ENCODE measurements at places on chromosomes 7 and 10.

DNA sequence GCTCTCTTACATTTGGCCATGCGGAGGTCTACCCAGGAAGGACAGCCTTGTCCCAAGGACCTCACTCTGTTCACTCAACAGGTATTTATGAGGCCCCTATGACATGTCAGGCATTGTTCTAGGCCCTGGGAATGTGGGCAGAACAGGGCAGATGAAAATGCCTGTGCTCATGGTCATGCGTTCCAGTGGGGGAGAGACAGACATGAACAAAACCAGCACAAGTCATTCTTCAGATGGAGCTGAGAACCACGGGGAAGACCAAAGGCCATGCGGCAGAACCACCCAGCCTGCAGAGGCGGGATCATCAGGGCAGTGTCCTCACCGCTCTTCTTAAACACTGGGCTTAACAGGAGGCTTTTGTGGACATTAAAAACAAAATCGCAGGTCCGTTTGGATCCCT, 636.1 kb downstream of the SDK1 start:
- DNase-seq: no peak

GRCh38 chr10:56496186-56496486, 135.1 kb upstream of the ZWINT start:
- DNase-seq: no peak

GRCh38 chr7:96526496-96526895, 183.2 kb downstream of the SEM1 start:
- DNase-seq: no peak

DNA sequence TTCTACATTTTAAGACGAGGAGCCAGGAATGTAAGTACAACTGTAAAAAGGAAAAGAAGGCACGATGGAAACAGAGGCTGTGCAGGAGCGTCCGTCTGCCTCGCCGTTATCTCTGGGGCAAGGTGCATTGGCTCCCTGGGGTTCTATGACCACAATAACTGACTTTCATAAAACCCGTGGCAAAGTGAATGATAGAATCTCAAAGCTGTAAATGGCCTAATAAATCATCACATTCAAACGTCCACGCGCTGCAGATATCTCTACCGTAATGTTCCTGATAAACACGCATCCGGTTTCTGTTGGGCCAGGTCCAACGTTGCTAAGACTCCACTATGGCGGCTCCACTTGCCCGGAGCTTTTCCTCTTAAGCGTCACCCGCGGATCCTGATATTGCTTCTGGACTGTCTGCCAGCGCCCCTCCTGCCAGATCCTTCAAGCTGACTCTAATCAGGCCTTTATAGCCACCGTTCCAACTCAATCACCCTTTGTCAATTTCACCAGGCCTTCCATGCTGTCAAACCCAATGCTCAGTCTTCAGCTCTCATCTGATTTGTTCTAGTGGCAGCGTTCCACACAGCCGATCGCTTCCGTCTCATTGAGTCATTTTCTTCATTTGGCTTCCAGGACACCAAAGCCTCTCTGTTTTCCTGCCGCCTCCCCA, 265.6 kb upstream of the FOXK1 start:
- no peak for DNase-seq

DNA sequence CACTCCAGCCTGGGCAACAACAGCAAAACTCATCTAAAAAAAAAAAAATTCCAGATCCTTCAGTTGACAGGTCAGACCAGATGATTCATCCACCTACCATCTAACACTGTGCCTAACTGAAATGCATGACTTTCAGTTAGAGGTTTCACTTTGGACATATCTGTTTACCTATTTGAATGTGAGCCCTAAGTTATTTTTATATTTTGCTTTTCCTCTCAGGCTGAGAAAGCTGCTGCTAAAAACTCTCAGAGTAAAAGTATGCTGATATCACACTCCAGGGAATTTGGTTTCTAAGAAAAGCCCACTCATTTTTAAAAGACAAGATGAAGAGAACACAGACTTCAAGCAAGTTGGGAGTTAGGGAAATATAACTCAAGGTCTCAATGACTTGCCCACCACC, 126.0 kb downstream of the SGMS1 start:
- peak; percentile 68 for DNase-seq

- no peak for DNase-seq
Measured at GRCh38 chr10:74525885-74526284, 300.5 kb upstream of the KAT6B start.

DNA sequence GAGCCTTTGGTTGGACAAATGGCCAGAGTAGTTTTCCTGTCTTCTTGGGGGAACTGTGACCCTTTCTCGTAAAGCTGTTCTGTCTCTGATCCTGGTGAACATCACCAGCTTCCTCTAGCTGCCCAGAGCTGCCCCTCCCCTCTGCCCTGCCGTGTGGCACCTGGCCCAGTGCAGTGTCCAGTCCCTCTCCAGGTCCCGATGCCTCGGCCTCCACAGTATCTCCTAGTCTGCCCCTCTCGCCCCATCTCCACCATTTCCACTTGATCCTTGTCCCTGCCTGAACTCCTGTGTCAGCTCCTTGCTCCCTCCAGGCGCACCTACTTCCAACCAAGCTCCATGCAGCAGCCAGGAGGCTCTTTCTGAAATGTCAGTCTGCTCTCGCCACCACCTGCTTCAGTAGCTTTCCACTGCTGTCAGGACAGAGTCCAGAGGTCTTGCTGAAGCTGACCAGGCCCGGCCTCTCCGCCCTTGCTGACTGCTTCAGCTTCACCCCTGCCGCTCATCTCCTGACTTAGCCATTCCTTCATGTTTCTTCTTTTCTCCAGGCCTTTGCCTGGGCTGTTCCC, 133.6 kb downstream of the GRK5 start:
- DNase-seq: no peak

DNA sequence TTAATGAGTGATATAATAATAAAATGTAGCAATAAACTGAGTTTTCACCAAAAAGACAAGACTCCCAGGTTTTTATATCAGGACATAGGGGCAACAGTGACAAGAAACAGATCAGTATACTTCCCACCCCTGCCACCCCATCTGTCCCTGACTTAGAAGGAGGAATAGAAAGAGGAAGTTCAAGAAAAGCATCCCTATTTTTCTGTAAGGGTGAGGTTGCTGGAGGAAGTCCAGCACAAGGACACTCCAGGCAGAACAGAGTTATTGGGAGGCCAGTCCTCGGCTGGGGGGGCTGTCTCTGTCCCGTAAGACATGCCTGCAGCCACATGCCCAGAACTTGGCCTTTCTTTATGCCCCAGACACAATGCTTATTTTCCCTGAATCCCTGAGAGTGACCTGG, 16.5 kb upstream of the TLX1 start:
- no peak for DNase-seq

DNA sequence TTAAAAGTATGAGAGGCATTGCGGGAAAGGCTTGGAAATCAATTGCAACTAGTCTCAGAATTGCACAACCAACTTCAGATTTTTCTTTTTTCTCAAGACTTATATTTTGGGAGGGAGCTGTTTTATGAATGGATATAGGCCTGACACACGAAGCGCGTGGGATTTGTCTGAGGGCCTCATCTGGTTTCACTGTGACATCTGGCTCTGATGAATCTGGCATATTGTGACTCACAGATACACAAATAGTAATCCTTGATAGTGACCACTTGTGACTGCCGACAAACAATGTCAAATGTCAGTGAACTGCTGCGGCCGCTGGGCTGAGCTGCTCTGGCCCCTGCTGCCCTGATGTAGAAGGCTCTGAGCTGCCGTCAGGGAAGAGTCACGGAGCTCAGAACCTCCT, 655.1 kb downstream of the INHBA start:
- peak; percentile 31 for DNase-seq

- DNase-seq: no peak
Measured at GRCh38 chr7:43353902-43354301, 229.0 kb upstream of the STK17A start.

GRCh38 chr7:134504660-134505164, 22.7 kb upstream of the AKR1B10 start:
- DNase-seq: no peak

DNA sequence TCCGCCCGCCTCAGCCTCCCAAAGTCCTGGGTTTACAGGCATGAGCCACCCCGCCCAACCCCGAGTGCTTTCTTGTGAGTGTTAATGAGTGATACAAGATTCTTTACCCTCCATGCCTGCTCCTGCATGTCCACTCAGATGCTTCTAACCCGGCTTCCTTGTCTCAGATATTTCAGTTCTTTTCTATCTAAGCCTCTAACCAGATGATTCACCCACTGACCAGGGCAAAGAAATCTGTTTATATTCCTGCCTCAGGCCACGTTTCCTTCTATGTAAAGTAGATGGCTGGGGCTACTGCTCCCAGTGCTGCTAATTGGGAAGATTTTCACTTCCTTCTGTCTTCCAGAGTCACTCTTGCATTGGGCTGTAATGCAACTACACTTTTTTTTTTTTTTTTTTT, 395.1 kb upstream of the ANKRD30A start:
- peak; percentile 20 for DNase-seq

GRCh38 chr7:121832347-121832746, 40.6 kb upstream of the PTPRZ1 start:
- no peak for DNase-seq

DNA sequence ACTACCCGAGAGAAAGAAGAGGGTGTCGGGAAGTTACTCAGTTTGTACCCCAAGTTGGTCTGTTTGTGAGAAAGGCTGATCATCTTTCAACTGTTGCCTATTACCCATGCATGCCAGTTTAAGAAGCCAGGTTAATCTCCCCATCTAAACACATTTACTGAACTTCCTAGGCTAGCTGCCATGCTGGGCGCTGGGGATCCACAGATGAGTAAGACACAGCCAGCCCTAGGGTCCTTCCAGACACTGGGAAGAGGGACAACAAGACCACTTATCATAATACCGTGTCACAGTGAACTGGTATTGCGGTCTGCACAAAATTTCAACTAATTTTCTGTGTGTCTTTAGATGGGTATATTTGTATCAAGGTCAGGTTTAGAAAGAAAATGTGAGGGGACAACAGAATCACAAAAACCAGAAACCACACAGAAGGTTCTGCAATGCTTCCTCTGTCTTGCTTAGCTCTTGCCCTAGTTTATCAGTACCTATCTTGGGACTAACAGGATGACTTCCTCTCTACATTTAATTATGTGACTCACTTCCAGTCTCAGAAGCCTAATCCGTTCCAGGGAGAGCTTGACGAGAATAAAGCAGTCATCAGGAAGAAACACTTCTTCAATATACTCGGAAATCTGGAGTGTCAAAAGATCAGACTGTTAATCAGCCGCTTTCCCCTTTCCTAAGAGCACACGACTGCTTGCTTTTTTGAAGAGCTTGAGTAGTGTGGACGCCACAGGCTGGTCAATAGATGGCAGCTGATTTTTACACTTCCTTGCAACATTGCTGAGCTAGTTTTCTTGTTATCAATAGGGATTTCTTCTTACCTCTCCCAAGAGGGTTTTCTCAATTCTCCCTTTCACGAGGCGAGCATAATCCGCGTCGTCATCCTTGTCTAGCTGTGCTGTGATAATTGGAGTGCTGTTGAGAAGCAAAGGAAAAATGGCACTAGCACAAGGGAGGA, 45.7 kb downstream of the POLR3A start:
- peak; percentile 81 for DNase-seq

DNA sequence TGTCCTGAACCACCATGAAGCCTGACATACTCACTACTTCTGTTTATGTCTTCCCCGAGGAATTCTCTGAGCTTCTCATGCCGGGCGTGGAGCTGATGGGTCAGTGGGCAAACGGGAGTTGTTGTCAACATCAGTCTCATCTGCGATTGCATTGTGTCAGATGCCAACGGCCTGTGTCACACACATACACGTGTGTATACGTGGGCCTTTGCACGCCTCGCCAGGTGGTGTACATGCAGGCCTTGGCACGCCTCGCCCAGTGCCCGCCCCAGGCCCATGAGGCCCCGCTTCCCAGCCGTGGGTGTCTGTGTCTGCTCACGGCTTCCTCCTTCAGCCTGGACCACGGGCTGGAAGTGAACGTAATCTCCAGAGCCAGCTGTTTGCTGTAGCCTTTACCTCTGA, 7.5 kb upstream of the CSGALNACT2 start:
- DNase-seq: no peak

GRCh38 chr10:62374862-62375710, 917 bp downstream of the ZNF365 start:
- peak; percentile 32 for DNase-seq

- peak; percentile 78 for DNase-seq
Measured at GRCh38 chr10:102312683-102313082, 67.4 kb downstream of the GBF1 start.

- no peak for DNase-seq
Measured at GRCh38 chr10:96507044-96507443, 6.7 kb downstream of the TLL2 start.

DNA sequence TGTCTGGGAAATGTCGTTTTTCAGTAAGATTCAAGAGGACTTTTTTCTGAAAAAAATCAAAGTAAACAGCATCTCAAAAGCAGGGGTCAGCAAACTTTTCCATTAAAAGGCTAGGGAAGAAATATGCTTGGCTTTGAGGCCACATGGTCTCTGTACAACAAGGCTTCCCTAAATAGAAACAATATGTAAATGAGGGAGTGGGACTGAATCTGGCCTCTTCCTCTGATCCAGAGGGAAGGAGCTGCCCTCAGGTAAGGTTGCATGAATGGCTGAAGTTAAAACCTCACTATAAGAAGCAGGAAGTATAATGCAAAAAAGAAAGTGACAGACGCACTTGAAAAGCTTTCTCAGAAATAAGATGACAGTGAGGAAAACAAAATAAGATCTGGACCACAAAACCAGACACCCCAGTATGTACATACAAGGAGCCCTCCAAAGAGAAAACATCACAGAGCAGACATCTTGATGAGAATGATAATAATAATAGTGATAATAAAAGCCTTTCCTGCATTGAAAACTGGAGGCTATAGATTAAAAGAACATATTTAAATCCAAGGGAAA, 115.2 kb downstream of the PLXNA4 start:
- DNase-seq: no peak

GRCh38 chr10:91545838-91546237, 87.0 kb downstream of the PPP1R3C start:
- no peak for DNase-seq

- no peak for DNase-seq
Measured at GRCh38 chr7:117088623-117089194, 135.4 kb downstream of the ST7 start.

DNA sequence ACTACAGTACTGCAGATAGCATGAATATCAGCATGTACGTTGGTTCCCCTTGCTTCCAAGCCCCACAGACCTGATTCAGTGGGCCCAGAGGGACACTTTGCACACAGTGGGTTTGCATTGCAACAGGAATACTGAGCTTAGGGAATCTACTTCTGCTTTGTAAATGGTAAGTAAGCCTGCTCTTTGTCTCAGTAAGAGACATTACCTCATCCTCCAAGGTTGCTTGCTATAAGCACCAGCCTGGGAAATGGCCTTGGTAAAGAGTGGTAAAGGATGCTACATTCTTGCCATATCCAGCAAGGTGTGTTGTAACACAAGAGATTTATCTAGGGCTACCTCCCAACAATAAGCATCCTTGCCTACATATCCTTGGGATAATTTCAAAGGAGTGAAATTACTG, 730.5 kb downstream of the INHBA start:
- no peak for DNase-seq
